ENCODE measurements at places on chromosomes 6 and 20.

DNA sequence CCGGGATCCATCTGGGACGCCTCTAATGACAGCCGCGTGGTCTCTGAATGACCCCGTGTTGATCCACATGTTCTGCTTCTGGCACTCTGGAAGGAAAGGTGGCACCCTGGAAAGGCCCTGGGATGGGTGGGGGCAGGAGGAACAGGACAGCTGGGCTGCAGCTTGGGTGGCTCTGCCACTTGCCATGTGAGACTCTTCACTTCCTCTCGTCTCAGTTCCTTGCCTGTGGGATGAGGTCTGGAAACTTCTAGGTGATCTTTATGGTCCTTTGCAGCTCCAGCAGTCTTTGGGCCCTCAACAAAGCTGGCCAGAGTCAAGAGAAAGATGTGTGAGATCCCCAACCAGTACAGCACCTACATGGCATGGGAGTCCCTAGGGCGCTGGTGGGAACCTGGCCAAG, 26.5 kb downstream of the PPP1R3G start:
- no peak for DNase-seq

DNA sequence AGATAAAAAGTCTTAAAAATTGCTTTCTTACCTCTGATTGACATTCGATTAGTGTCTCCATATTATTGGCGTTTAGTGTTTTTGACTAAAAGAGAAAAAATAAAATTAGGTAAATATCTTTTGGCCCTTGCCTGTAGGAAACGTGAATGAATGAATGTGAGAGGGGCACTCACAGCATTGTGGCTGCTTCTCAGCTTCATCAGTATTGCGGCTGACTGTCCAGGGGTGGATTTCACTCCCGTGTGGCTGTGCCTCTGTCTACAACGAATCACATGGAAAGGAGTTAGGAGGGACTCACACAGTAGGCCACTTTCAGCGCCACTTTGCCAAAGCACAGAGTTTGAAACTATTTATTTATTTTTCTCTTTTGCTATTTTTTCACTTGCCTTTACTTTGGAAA, 844 bp downstream of the TAGAP start:
- DNase-seq: no peak

- DNase-seq: no peak
Measured at GRCh38 chr6:118451839-118452238, 96.3 kb upstream of the PLN start.

DNA sequence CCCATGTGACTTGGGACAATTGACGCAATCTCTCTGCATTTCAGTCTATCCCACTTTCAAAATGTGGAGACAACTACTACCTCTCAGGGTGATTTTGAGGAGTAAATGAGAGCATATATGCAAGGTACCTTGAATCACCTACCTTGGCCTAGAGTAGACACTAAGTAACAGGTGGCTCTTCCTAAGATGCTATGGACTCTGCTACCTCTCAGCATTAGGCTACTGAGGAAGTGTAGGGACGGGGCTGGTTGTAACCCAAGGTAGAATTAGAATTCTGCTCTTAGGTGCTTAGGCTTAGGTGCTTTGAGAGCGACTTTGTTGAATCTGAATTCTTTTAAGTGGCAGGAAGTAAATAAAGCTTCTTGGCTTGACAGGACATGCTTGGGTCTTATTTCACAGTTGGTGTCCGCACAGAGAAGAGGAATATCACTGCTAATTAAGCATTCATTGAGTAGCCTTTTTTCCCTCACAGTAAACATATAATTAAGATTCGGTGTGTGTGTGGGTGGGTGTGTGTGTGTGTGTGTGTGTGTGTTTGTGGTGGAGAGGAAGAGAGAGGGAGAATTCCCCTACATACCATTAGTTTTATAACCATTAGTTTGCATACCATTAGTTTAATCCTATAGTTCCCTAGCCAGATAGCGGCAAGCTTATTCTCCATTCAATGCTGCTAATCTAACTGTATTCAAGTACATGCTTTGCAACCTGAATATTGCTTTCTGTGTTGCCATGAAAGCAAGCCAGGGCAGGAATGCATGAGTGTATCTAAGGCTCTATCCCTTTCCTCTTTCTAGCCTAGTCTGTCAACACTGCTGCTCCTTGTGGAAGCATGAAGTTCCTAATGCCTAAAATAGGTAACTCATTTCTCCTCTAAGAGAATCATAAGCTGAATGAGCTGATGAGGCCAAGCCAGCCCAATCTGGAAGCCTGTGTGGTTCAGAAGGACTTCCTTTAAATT, 112.5 kb downstream of the IPCEF1 start:
- no peak for DNase-seq

DNA sequence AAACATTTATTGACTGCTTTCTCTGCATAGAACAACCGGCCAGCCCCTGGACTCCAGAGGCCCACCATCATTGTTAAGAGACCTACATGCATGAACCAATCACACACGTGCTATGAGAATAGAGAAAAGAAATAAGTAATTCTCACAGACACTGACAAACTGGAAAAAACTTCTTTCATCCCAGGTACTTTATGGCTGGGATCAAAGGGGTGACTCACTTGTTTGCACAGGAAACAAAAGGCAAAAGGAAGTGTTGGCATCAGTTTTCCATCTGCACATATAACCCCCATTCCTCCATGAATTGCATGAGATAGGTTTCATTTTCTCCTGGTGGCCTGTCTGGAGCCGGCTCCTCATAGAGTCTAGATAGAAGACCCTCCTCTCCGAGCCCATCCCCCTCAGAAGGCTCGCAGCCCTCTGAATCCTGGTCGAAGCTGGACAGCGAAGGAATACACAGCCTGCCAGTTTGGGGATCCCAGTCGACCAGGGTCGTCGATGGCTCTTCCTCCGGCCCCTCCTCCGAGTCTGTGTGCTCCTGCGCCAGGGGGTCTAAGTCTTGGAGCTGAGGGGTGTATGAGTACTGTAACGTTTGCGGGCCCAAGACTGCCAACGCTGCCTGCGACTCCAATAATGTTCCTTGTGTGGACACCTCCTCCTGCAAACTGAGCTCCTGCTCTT, 43.3 kb downstream of the IL20RA start:
- DNase-seq: no peak

DNA sequence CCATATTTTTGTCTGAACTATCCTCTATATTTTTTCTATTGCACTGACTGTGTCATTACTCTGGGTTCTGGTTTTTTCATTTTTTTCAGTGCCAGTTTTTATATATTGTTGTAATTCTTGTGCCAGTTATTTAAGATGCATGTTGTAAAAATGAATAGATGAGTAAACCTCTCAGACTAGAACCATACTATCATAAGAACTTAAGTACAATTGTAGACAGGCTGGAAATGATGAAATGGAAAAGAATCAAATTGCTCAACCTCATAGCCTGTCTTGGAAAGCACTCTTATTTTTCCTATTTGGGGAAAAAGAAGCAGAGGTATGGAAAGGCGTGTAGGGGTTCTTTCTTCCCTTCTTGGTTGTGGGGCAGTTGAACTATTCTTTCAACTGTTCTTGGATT, 30.2 kb downstream of the PANK2 start:
- DNase-seq: no peak

DNA sequence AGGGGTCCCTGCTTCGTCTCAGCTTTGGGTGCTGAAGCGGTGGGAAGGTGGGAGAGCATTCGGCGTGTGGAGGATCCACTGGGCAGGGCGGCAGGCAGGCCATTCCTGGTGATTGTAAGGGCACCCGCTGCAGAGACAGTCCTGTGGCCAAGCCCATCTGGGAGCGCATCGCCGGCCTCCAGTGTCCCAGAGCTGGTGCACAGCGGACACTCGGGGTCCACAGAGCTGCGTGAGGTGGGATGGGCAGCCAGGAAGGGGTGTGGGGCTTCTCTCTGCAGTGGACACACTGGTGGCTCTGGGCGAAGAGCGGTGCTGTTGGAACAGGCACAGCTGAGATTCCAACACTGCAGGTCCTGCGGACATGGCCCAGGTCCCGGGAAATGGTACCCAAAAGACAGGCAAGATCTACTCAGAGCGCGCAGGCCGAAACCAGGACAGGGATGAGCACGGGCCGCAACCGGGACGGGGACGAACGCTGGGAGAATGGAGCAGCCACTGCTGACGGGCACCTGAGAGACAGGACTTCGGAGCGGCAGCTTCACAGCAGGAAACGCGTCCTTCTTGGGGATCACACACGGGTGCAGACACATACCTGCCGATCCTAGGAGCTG, 188.2 kb downstream of the ERMARD start:
- no peak for DNase-seq

DNA sequence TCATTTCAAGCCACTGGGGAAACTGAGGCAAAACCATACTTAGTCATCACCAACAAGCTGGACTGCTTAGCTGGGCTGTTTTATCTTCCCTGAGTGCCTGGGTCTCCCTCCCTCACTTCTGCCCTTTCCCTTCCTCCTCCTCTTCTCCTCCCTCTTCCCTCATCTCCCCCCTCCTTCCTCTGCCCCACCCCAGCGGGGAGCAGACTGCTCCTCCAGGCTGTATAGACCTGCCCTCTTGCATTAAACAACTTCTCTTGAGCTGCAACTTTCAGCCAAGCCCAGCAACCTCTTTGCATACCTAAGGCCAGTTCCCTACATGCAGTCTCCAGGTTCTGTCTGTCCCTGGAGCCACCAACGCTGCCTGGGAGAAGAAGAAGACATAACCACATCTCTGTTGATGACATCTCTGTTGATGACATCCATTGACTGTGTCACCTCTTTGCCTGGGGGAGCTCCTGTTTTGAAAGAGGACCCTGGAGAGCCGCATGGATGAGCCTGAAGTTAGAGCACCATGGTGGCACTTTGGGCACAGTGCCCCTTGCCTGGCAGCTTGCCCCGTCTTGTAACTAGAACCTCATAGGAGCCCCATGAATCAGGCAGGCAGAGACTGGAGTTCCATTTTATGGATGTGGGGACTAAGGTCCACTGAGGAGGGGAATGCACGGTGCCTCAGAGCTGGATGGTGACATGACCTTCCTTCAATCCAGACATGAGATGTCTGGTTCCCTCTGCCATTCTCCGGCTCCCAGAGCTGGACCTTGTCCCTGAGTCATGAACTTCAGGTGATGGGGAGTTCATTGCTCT, 7.8 kb upstream of the BPIFB6 start:
- no peak for DNase-seq

DNA sequence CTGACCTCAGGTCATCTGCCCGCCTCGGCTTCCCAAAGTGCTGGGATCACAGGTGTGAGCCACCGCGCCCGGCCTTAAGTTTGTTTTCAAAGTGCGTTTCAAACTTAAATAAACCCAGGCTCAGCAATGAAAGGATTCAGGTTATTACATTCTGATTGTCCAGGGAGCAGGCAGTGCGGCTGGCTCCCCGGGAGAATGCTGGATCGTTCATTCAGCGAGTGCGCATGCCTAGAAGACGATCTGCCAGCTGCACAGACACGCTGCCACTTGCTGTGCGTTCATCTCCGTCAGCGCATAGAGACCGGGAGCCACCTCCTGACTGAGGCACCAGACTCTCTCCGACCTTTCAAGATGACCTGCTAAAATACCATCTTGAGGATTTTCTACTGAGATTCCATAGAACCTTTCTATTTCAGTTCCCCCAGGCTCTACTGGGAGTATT, 163.9 kb upstream of the ZNF217 start:
- DNase-seq: no peak

GRCh38 chr6:77656999-77657764, 4.3 kb downstream of the MEI4 start:
- no peak for DNase-seq

GRCh38 chr6:112920994-112921393, 573.9 kb downstream of the RFPL4B start:
- no peak for DNase-seq

GRCh38 chr20:9458138-9458796, 56.1 kb upstream of the LAMP5 start:
- DNase-seq: no peak
